ENCODE measurements at places on chromosomes 1 and 21. TPM values are rescaled to one million over a fixed set of nuclear protein-coding genes. Genes with fewer than 3 reads are reported as not detected.

The CENPL gene
- polyA plus RNA-seq, result 8.7 TPM

DNA sequence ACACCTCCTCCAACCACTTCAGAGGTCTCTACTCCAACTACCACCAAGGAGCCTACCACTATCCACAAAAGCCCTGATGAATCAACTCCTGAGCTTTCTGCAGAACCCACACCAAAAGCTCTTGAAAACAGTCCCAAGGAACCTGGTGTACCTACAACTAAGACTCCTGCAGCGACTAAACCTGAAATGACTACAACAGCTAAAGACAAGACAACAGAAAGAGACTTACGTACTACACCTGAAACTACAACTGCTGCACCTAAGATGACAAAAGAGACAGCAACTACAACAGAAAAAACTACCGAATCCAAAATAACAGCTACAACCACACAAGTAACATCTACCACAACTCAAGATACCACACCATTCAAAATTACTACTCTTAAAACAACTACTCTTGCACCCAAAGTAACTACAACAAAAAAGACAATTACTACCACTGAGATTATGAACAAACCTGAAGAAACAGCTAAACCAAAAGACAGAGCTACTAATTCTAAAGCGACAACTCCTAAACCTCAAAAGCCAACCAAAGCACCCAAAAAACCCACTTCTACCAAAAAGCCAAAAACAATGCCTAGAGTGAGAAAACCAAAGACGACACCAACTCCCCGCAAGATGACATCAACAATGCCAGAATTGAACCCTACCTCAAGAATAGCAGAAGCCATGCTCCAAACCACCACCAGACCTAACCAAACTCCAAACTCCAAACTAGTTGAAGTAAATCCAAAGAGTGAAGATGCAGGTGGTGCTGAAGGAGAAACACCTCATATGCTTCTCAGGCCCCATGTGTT, 66.6 kb downstream of the TPR start:
- DNase-seq, result no peak

The GNG4 gene
- polyA plus RNA-seq, result 0.56 TPM

DNA sequence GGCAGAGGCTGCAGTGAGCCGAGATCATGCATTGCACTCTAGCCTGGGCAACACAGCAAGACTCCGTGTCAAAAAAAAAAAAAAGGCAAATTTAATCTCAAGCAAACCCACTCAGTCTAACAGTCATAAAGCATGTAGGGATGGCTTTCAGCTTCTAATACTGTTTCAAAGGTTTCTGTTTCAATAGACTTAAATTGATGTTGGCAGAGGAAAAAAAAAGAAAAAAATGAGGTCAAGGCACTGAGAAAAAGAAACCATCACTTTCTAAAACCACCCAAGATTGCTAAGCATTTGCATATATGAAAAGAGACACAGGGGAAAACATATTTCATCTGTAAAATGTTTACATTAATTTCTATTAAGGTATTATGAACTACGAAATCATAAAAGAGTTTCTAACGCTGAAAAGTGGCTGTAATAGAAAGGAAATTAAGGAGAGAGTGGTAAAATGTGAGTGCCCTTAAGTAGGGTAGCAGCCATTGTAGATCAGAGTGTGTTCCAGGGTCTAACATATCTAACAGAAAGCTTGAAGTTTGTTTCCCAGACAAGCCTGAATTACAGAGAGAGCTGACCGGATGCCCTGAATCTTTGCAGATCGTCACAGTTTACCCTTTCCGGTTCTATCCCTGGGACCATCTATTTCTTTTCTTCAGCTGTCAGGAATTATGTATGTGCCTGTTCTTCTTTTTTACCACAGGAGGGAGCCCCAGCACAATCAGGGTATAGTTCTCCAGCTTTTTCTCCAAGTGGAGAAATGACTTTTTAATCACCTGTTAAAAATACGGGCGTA, 70.0 kb downstream of the PLD5 start:
- peak; percentile 67 for DNase-seq

DNA sequence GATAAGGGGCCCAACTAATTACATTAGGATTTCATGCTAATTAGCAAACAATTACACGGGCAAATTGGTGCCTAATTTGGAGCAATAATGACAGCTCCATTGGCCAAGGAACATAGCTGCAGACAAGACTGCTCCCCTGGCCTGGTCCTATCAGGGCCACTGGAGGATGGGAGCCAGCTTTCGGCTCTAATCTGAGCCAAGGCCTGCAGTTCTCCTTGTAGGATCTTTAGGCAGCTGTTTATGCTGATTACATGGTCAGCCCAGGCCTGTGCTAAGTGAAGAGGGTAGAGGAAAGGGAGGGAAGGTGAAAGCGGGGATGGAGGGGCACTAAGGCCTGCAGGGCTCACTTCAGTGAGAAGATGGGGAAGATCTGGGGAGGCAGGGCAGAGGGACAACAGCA, 12.4 kb upstream of the ADGRB2 start:
- no peak for DNase-seq

DNA sequence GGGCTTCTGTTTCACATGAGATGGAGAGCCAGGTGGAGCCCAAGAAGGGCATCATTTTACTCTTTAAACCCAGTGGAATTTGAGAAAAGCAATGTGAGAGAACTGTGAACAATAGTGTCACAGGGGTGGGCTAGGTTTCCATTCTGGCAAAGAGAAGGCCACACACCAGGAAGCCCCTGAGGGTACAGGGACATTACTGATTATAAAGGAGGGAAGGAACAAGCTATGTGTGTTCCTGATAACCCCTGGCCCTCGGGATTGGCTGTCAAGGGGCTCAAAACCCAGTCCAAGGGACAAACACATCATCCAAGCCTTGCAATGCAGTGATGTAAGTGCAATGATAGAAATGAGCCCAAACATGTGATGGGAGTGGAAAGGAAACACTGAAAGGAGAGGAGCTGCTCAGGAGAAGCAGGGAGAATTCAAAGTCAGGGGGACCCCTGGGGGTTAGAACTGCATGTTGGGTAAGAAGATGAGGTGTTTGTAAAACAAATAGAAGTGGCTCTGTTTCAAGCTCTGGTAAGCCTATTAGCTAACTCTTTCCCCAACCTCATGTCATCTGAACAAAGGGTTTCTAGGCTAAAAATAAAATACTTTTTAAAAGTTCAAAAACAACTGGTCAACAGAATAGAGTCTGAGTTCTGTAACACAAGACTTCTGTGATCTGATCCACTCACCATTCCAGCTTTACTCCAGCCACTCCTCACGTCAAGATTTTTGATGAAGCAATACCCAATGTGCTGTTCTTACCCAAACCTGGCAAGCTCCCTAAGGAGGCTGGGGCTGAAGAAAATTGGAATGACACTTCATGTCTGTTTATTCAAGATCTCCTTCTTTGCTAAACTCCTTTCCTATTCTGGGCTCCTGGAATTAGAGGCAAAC, 51.1 kb upstream of the IL12RB2 start:
- DNase-seq, result no peak

GRCh38 chr21:35408401-35408800, 359.3 kb upstream of the RUNX1 start:
- DNase-seq, result no peak

The ROR1 gene
- polyA plus RNA-seq, result 11.9 TPM

- DNase-seq, result no peak
These were observed 27.1 kb downstream of the NEK2 start for GRCh38 chr1:211648336-211648735.

The SRSF10 gene
- 92.8 TPM for polyA plus RNA-seq

GRCh38 chr1:2198571-2198970, 4.0 kb upstream of the FAAP20 start:
- no peak for DNase-seq

DNA sequence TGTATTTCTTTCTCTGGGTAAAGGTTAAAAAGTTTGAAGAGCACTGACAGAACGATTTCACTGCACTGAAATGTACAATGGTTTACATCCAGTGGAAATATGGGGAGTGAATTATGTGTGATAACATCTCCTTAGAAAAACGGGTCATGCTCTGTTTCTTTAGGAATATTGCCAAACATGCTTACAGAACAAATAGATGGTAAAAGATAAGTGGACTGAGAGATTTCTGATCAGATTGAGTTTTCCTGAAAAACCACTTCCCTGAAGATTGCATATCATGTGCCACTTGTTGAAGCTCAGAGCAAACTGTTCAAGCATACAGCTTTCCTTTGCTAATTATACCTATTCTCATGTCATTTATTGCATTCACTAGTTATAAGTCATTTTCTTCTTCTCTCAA, 29.9 kb upstream of the DISP1 start:
- no peak for DNase-seq

GRCh38 chr1:178706432-178706831, 18.6 kb upstream of the RALGPS2 start:
- DNase-seq, result peak; percentile 94

The ACTL8 gene
- polyA plus RNA-seq, result not detected

DNA sequence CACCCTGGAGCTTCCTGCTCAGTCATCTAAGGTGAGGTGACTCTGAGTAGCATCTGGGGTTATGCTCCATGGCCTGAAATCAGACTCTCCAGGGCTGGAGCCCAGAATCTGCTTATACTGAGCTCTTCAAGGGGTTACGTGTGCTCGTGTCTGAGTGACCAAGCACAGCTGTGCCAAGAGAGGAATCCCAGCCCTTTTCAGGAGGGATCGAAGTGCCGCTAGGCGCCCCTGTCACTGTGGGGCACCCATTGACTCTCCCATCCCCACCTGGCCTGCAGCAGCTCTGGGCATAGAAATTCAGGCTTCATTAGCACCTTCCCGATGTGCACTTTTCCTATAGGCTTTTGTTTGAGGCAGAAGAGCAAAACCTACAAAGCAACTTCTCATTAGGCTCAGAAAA, 13.8 kb downstream of the VASH2 start:
- no peak for DNase-seq

The GLIS1 gene
- polyA plus RNA-seq, result 0.08 TPM

DNA sequence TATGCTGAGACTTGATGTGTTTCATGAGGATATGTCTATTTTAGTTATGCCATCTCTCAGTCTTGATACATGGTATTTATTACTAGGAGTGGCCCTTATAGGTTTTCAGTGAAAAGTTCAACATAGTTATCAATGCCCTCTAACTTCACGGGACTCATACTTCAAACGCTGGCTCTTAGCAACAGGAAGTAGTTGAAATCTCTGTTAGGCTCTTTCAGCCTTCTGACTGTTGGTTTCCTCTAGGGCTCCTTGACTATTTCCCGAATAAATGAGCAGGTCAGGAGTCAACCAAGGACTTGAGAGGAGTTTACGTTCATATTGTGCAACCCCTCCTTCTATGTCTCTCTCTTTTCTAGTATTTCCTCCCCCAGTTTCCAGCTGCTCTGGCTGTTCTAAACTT, 141.8 kb downstream of the RGS7 start:
- DNase-seq, result no peak

DNA sequence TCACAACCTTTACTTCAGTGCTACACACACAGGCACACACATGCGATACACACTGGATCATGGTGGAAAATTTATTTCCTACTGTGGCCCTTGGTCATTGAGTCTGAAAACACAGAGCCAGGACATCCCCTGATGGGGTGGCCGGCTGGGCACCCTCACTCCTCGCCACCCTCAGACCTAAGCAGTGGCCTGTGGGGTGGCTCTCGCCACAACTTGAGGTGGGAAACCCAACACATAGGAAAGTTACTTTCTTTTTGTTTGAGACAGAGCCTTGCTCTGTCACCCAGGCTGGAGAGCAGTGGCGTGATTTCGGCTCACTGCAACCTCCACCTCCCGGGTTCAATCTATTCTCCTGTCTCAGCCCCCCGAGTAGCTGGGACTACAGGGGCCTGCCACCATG, 19.4 kb downstream of the CRYAA start:
- DNase-seq, result no peak

The AKR7A3 gene
- 1.4 TPM for polyA plus RNA-seq

The ARV1 gene
- polyA plus RNA-seq, result 13.2 TPM

GRCh38 chr1:84712276-84712874, 22.1 kb upstream of the SSX2IP start:
- peak; percentile 67 for DNase-seq

The NBL1 gene
- polyA plus RNA-seq, result 38.6 TPM

The C1QA gene
- 43.4 TPM for polyA plus RNA-seq

The BRDT gene
- polyA plus RNA-seq, result not detected

The NR1I3 gene
- polyA plus RNA-seq, result 1.1 TPM

- DNase-seq, result no peak
These were observed 12.4 kb upstream of the BCAR3 start for GRCh38 chr1:93694039-93694438.

DNA sequence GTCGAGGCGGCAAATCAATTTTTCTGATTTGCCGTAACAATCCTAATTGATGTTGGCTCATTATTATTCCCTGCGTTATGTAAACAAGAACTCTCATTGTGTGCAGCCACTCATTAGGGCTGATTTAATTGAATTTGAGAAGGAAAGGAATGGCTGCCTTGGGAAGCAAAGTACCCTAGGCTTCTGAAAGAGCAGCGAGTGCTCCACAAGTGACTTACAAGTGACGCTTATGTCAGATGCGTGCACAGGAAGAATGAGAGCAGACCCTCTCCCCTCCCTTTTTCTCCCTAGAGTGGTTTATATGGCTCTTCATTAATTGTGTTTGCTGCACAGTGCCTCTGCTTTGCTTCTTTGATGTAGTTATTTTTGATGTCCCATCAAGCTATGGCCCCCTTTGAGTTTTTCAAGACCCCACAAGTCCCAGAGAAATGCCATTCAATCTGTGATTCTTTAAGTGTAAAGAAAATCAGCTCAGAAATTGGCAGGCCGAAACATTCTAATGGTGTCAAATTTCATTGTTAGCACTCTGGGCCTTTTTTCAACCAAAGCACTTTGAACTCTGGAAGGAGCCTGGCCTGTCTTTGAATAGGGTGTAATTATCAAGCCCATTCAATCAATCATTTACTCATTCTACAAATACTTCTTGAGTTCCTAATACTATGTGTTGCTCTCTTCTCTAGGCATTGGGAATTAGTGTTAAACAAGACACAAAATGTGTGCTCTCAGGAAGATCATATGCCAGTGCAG, 86.8 kb upstream of the VAV3 start:
- DNase-seq, result no peak

- DNase-seq, result no peak
These were observed 23.5 kb downstream of the CASP9 start for GRCh38 chr1:15500184-15501178.

DNA sequence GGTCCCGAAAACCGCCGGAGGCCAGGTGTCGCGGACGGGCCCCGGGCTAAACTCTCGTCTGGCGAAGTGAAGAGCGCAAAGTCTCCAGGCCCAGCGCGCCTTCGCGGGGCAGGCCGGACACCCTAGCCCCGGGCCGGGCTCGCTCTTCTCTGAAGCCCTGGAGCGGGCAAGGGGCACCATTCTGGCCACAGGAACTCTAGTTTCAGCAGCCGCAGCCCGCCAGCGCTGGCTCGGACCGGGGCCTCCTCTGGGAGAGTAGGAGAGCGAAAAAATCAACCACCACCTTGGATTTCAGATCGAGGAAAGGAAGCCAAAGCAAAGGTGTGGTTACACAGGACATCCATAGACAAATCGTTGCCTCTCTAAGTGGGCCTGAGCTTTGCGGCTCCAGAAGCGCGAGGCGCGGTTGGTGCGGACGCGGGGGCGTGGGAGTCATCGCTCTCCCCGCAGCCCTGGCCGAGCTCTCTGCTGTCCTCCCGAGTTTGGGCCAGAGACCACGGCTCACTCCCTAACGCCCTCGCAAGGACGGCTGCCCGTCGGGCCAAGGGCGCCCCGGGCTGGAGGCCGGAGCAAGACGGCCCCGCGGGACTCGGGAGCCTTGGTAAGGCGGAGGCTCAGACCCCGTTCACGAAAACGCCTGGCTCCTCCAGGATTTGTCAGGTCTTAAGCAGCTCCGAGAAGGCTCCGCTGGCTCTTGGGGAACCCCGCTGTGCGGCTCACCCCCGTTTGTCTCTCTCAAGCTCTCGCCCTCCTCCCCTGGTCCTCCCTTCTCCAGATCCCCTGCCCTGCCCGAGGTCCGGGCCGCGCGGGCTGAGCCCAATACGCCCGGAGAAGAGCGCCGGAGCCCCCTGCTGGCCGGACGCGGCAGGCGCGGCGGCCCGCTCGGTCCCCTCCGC, 132.9 kb upstream of the DPYD start:
- DNase-seq, result peak; percentile 73

GRCh38 chr1:41656825-41657500, 172.5 kb upstream of the EDN2 start:
- no peak for DNase-seq

The MFN2 gene
- polyA plus RNA-seq, result 66.8 TPM
